ENCODE measurements at places on chromosomes 3 and 15.
A peak's percentile ranks its signal among the peaks of the same experiment; 100 is the strongest.

DNA sequence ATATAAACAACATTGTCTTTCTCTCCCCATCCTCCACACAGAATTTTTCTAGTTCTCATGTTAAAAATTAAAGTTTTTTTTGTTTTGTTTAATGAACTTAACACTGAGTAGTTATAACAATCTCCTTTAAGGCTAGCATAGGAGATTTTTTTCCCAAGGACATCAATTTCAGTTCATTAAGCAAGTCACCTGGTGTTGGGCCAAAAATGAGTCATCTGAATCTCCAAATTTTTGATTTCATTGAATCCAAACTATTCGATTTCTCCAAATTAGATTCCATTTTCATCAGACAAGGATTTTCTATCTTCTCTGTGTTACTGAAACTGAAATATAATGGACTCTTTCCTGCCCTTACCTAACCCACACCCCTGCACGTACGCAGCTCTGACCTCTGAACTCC lies 631.4 kb upstream of the MDFIC2 start:
- DNase-seq, result no peak

DNA sequence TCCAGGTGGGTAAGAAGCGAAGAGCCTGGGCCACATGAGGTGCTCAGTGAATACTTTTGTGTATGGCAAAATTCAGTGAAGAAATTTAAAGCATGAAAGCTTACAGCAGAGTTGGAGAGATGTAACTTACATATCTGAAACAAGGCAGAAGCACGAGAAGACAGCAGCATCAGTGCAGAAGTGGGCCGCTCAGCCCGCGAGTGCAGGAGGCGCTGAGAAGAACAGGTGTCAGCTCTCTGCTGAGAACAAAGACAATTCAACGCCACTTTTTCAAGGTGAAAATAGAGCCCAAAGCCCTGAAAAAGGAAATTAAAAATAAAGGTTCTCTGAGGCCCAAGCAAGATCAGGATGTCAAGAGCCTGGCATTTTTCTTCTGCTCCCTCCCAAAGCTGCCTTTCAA lies 58.3 kb downstream of the RBPMS2 start:
- DNase-seq, result no peak

GRCh38 chr3:52551118-52551517 lies 14.7 kb downstream of the UQCC5 start:
- DNase-seq, result no peak

DNA sequence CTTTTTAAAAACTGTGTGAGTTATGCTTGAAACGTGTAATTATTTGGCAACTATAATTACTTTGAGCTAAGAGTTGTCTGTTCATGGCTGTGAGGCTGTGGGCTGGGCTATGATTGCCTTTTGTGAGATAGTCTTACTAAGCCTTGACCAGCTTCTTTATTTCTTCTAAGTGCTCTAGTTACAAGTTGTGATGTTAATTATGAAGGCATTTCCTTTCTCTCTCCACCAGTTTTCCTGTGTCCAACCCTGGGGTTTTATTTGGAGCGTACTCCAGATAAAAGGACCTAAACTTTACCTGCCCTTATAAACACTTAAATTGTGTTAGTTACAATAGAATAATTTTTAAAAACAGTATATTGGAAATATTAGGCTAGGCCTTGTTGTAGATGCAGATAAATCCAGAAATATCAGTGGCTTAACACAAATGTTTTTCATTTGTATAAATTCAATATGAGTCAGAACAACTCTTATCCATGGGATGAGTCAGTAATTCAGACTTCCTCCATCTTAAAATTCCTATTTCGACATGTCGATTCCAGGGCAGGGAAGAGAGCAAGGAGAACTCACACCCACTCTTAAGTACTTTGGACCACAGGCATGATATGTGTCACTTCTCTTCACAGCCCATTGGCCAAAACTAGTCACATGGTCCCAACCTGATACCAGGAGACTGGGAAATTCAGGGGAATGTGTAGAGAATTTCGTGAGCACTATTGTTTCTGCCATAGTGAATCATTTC lies 17.0 kb downstream of the TMEM62 start:
- peak; percentile 95 for DNase-seq

GRCh38 chr3:111608383-111608782 lies 13.2 kb upstream of the ZBED2 start:
- DNase-seq, result no peak

GRCh38 chr3:42273361-42273760 lies 7.4 kb upstream of the CCK start:
- no peak for DNase-seq

- no peak for DNase-seq
Measured at GRCh38 chr3:159805411-159805772, 183.2 kb upstream of the IL12A start.

DNA sequence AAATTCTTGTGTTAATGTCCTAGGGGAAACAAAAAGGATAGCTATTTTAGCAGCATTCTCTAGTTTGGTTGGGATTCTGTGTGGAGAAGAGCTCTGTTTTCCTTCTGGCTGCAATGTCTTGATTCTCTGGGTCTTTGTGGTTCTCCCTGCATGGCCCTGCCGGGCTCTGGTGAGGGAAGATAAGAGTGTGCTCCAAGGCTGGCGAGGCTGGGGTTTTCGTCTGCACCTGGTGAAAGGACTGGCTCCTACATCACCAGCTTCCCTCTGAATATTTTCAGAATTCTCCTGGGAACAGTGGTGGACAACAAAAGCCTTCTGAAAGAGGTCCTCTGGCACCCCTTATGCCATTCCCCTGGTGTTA lies 38.1 kb upstream of the SFMBT1 start:
- DNase-seq, result no peak

DNA sequence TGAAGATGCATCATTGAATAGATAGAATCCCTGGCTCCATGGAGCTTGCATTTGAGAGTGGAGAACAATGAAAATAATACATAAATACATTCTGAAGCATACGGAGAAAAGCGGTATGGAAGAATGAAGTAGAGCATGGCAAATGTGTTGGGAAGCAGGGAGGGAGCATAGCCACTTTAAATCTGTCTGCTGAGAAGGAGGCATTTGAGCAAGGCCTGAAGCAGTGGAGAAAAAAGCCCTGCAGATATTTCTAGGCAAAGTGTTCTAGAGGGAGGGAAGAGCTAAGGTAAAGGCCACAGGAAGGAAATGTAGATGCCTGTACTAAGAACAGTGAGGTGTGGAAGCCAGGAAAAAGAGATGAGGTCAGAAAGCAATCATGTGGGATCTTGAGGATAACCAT lies 484.8 kb downstream of the CNTN3 start:
- no peak for DNase-seq

- no peak for DNase-seq
Measured at GRCh38 chr3:115646027-115646690, 22.8 kb downstream of the GAP43 start.

DNA sequence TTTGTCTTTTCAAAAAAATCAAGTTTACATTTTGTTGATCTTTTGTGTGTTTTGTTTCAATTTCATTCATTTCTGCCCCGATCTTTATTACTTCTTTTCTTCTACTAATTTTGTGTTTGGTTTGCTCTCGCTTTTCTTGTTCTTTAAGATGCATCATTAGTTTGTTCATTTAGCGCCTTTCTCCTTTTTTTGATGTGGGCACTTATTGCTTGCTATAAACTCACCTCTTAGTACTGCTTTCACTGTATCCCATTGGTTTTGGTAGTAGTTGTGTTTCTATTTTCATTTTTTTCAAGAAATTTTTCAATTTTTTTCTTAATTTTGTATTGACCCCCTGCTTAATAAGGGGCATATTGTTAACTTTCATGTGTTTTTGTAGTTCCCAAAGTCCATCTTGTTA lies 34.4 kb downstream of the PRKCI start:
- no peak for DNase-seq

GRCh38 chr3:152524198-152525140 lies 255.7 kb downstream of the MBNL1 start:
- DNase-seq, result peak; percentile 54

DNA sequence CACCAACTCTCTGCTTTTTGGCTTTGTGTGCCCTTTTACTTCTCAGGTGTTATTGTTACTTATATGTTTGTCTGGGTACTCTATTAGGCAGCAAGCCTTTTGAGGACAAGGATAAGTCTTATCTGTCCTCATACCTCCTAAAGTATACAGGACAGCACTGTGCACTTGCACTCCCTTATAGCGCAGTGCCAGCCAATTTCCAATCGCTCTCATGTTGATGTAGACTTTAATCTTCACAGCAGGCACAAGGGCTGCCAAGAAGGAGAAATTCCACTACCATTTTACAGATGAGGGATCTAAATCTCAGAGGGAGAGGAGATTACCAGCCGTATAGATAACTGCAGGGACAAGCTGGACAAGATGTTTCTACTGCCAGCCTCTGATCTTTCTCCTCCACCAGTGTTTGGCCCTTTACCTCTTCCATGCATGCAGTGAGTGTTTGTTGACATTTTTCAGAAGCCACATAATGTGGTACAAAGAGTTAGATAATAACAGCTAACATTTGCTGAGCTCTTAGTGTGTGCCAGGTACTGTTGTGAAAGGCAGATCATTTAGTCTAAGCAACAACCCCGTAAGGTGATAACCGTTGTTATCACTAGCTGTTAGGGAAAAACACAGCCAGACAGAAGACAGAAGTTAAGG lies 30.1 kb downstream of the SST start:
- DNase-seq, result no peak

- peak; percentile 26 for DNase-seq
Measured at GRCh38 chr3:44016818-44017217, 224.9 kb upstream of the TOPAZ1 start.

GRCh38 chr3:127753898-127754410 lies 68.4 kb downstream of the MGLL start:
- DNase-seq, result no peak

DNA sequence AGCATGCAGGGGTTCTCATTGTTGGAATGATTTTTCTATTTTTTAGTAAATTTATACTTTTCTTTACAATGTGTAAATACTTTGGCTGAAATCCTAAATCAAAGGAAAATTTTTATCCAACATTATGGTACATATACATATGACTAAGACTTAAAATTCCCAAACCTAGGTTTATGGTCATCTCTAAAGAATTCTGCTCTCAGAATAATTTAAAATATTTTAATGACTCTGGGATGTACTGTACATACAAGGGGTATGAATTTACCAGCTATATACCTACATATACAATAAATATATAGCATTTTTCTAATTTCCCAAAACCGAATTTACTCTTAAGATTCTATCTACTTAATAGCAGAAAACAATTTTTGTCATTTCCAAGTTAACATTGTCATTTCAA lies 137.9 kb upstream of the POU1F1 start:
- no peak for DNase-seq
